ENCODE measurements at places on chromosomes 5 and 9.

DNA sequence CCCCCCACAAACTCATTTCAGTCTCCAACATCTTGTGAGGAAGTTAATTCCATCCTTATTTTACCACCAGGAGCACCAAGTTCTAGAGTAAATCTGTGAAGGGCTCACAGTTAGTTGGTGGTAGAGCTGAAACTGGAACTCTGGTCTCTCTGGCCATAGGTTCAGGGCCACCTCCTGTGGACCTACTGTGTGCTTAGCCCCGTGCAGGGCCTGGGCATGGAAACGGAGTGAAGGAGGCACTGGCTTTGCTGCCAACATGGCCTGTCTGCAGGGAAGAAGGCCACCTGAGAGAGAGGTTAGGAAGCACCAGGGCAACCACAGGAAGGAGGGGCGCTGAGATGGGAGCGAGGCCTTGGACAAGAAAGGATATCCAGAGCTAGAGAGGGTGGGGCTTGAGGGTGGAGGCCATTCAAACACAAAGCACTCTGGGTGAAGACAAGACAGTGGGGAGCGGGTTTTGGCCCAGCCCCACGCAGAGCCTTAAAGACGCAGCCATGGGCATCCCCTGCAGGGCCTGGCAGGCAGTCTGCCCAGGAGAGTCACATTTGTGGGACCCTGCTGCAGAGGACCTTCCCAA lies 16.0 kb upstream of the DAB2IP start:
- DNase-seq: no peak

DNA sequence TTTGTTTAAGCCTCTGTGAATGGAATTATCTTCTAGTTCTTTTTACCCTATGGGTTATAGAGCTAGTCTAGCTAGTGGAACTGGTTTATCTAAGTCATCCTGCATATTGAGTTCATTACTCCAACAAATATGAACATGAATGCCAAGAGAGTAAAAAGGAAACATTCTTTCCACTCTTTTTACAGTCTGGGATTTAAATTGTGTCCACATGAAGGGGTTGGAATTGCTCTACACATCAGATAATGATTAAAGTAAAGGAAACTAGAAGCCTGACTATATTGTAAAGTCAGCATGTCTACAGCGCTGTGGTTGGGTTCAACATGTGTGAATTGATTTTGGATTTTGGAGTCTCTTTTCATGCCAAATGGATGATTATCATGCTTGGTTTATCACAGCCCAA lies 173.1 kb downstream of the CCDC171 start:
- no peak for DNase-seq

GRCh38 chr9:81851340-81851739 lies 76.9 kb upstream of the SPATA31D4 start:
- DNase-seq: no peak

DNA sequence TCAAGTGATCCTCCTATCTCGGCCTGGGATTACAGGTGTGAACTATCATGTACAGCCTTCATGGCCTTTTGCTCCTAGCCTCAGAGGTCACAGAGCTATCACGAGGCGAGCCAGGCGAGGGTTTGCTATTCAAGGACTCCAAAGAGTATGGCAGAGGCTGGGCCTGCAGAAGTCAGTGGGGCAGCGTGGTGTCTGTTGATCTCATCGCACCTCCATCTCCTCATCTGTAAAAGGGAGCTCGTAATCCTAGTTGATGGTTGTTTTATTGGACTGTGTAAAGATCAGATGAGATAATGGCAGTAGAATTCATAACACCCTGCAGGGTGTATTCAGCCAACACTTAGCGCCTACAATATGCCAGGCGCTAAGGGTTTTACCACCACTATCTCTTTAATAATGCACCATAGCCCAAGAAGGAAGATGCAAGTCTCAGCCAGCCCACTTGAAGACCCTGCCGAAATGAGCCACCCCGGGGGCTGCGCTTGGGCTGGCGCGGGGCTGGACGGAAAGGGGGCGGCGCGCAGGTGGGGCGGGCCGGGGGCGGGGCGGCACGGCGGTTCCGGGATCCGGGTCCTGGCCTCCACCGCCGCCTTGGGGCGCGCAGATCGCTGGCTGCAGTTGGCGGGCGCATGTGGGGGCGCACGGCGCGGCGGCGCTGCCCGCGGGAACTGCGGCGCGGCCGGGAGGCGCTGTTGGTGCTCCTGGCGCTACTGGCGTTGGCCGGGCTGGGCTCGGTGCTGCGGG lies at the start of gene GALNT12:
Gene GALNT12 (plus strand): TSS at position 601 of the 744 bp plus-strand sequence. CDS start 29 bp downstream, at position 630.
- peak; percentile 16 for DNase-seq

- no peak for DNase-seq
Measured at GRCh38 chr5:160387445-160387844, 12.4 kb downstream of the FAM200C start.

DNA sequence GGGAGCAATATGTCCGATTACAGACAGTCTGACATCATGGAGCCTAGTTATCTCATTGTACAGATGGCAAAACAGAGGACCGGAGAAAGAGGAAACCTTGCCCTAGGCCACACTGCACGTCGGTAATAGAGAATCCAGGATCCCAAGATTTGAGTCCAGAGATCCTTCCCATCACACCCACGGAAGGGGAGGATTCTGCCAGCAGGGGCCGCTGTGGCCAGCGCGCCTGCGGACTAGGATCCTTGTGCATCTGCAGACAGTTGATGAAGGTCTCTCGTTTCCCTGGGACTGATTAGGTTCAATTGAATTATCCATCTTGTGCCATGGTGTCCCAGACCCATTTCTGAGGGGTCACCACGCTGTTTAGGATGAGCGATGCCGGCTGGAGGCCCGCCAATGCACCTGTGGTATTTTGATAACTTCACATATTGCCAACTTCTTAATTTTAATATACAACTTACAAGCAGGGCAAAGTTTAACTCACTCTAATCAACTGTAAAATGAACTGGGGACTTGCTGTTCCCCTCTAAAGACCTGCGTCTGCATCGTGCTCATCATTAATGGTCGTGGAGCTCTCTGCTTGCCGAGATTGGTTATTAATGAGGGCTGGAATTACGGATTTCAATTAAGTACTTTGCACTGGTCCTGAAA lies 592.7 kb upstream of the BRINP1 start:
- no peak for DNase-seq

GRCh38 chr9:73118898-73119554 lies 32.6 kb upstream of the ANXA1 start:
- no peak for DNase-seq

DNA sequence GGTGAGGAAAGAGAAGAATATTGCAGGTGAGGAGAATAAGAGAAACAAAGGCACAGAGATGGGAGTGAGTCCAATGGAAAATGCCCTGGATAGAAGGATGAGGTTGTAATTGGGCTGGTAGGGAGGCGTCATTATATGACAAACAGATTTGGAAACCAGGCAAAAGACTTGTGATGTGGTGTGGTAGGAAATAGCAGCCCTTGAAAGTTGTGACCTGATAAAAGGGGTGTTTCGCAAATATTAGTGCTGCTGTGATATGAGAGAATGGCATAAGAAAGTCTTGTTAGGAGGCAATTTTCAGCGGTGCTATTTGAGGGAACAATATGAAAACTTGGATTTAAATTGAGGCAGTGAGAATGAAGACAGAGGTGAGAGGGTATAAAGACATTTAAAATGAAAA lies 217.5 kb upstream of the ACTBL2 start:
- DNase-seq: no peak

All from activated T-helper 1 cell treated with anti-CD3 and anti-CD28 coated beads, Interleukin-2, amount 50 U/mL, for 16 hours (primary cell).